ENCODE measurements at places on chromosomes 1 and 21.

DNA sequence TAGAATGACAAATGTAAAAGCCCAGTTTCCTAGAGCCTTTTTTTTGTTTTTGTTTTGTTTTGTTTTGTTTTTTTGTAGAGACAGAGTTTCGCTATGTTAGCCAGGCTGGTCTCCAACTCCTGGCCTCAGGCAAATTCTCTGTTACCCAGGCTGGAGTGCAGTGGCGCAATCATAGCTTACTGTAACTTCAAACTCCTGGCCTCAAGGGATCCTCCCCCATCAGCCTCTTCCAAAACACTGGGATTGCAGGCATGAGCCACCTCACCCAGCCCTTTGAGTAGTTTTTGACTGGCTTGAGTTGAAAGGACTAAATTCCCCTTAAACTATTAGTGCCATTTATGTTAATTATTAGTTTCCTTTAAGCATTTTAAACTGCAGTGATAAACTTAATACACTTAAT is 28.8 kb upstream of the ZBTB18 start:
- no peak for DNase-seq

DNA sequence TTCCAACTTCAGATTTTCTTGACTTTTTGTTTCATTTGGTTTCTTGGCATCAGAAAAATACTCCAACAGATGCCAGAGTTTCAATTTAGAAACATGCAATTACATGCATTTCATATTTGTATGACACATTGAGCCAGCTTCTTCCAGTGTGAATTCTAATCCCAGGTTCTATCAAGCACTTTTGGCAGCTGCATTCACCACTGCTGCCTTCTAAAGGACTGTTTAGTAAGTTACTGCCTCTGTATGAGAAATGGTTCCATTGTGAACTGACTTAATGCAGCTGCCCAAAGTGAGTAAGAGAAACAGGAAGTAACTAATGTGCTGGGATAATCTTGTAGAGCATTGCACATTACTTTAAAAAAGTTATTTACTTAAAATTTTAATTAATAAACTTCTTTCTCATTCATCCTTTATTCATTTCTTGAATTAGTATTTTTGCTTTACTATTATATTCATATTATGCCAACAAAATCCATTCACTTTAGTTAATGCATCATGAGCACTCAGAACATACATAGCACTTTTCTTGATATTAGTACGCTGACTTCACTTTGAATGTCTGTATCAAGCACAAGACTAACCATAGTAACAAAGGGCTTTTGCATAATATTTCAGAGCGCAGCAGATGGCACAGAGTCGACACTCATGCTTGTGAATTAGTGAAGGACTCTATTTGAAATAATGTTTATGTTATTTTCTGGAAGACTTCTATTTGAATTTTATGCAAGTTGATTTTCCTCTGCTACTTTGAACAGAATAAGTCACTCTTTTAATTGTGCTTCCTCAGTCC is 9.8 kb downstream of the RGS18 start:
- DNase-seq, result no peak

DNA sequence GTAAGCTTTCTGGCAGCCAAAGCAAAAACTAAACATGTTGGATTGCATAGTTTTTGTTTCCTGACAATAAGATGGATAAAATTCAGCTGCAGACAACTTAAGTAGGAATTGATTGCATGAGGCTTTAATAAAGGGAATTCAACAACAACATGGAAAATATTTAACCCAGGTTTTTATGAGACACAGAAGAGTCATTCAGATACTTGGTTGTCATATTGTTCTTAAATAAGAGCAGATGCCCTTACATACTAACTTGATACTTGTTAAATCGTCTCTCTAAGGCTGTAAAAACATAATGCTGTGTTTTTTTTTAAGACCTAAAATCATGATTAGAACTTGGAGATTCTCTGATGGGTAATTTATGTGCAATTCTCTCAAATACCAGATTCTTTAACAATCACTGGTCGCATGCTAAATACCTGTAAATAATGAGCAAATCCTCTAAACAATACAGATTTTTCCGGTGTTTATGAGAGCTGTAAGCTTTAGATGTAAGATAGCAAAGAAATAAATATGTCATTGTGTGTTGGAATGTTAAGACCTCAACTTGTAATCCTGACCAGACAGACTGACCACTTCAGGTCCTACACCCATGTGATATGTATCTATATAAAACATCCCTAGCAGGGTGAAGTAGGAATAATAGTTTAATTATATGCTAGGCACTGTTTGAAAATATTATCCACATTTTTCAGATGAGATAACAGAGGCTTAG is 37.8 kb upstream of the CD34 start:
- DNase-seq, result no peak

DNA sequence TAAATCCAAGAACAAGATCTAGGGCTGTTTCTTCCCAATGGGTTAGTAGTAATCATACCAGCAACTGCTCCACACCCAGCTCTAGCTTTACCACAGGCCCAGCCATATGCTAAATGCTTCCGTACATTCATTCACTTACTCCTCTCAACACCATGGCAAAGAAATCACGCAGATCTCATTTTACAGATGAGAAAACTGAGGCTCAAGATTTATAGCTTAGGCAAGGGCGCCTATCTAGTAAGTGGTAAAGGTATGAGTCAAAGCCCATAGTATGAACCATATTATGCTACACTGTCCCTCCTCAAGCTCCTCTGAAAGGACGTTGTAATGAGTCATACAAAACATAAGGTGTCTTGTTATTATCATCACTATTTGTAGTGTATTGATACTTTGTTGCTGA is 82.2 kb downstream of the NIBAN1 start:
- DNase-seq, result peak; percentile 67

DNA sequence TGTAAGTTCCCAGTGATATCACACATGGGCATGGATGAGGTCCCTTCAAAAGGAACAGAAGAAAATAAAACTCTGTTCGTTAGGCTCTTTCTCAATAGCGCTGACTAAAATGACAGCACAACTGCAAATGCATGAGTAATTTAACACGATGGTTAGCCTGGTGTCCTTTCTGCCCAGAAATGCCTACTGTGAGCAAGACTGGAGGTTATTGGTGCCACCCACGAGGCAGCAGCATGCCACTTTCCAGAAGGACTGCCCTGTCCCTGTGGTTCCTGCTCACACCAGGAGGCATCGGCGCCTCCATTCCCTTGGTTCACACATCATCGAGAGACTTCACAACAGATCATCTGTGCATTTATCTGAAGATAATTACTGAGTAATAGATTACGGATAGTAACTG is 26.2 kb downstream of the VPS26C start:
- no peak for DNase-seq

GRCh38 chr1:43545695-43546387 is 15.2 kb downstream of the PTPRF start:
- peak; percentile 29 for DNase-seq

- DNase-seq, result no peak
Observed at GRCh38 chr1:9027307-9027706, 1.1 kb upstream of the SLC2A7 start.

- no peak for DNase-seq
Observed at GRCh38 chr1:15616373-15617172, 685 bp upstream of the DDI2 start.

GRCh38 chr1:93033785-93034184 is 45.3 kb upstream of the MTF2 start:
- peak; percentile 65 for DNase-seq

DNA sequence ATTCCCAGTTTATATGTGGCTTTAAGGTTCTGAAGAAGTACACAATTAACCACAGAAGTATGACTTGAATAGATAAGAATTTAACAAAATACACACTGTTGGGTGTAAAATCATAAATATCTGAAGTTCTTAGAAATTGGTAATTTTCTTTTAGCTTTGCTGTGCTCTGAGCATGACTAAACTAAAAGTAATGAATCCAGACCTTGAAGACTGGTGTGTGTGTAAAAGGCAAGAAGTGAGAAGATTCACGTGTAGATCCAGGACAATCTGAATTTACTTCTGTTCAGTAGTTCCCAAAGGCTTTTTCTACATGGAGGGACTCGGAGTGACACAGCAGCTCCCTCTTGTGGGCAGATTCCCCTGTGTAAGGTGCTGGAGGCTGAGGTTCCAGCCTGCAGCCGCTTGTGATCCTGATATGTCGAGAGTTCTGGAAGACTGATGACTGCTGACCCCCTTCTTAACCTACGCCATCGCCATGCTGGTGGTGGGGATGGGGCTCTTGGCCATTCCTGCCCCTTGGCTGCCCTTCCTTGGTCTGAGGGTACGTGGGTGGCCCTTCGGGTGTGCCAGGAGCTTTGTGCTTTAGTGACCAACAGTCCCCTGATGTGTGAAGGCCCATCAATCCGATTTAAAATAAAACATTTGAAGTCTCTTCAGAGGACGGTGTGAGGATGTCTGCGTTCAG is 62.7 kb downstream of the ADARB1 start:
- peak; percentile 76 for DNase-seq

DNA sequence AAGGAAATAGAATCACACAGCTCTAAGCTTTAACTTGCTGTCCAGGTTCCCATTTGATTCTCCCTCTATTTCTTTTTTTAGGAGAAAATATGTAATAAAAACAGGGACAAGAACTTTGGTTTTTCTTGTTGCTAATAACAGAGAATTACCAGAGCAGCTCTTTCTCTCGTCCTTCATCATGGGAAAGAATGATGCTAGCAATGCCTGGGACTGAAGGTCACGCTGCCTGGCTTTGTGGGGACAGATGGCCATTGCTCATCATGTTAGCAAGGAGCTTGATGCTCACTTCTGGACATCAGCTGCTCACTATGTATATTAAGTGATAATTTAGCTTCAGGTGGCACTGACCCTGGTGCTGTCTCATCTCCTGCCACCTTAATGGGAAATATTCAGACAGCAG is 77.3 kb upstream of the AKT3 start:
- DNase-seq, result no peak

GRCh38 chr1:209109001-209109785 is 474.3 kb upstream of the CAMK1G start:
- no peak for DNase-seq

DNA sequence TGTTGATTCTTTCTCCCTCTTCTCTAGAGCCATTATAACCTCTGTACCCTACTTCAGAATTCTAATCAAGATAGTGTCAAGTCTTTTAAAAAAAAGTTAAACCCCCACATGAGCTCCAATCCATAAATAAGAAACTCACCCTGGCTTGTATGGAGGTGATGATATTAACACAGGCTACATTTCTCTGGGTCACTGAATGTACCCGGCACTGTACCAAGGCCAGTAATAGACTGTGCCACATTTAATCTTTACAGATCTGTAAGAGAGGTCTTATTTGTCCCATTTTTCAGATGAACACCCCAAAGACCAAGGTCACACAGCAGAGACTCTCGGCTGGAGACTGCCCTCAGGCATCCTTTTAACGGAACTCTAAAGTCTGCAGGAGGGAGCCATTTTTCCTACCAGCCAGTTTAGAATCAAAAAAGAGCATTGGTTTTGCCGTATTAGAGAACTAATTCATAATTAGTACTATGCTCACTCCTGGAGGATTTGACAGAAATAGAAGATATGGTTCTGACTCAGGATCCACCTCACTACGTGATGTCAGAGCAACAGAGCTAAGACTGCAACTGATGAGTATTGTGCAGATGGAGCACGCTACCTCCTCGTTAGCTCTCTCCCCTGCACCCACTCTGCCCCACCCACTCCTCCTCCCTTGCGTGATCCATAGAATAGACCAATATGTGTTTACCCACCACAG is 217.2 kb upstream of the HOOK1 start:
- DNase-seq, result no peak

- DNase-seq, result no peak
Observed at GRCh38 chr1:228058949-228059633, 23.4 kb upstream of the ARF1 start.

- DNase-seq, result no peak
Observed at GRCh38 chr1:54487571-54488050, 60.4 kb upstream of the ACOT11 start.

DNA sequence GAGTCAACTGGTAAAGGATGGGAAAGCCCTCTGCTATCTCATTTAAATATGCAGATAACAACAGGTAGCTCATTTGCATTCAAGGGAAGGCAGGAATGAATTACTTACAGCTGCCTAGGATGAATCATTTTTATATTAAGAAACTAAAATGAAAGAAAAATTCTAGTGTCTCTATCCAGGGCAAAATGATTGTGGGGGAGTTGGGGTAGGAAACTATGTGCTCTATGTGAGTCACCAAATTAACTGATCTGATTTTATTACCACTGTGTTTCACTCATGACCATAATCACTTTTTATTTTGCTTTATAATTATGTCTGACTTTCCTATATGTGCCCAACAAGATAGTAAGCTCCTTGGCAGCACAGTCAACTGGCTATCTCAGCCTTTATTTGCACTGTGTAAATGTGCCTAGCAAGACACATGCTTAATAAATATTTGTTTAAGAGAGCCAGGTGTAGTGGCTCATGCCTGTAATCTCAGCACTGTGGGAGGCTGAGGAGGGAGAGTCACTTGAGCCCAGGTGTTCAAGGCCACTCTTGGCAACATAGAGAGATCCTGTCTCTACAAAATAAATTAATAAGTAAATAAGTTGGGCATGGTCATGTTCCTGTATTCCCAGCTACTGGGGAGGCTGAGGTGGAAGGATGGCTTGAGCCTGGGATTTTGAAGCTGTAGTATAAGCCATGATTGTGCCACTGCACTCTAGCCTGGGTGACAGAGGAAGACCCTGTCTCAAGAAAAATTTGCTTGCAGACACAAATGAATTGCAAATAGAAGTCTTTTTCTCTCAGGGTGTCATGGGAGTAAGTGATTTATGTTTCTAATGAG is 84.1 kb downstream of the SPAG17 start:
- no peak for DNase-seq

GRCh38 chr1:108661030-108661609 is at the start of gene HENMT1:
TSS of gene HENMT1 (minus strand) at chr1:108661093. CDS start at chr1:108659884, 1,209 bp downstream.
- peak; percentile 93 for DNase-seq

- no peak for DNase-seq
Observed at GRCh38 chr1:28326984-28327383, 1.9 kb upstream of the MED18 start.

GRCh38 chr1:51664421-51665240 is 47.7 kb downstream of the OSBPL9 start:
- DNase-seq, result no peak

- no peak for DNase-seq
Observed at GRCh38 chr21:44666401-44667320, at the start of gene KRTAP12-2. TSS of gene KRTAP12-2 (minus strand) at chr21:44666927. CDS start at chr21:44666886, 41 bp downstream.

GRCh38 chr1:24904731-24905354 is 25.2 kb downstream of the RUNX3 start:
- no peak for DNase-seq

GRCh38 chr1:226132728-226133503 is 53.6 kb downstream of the ACBD3 start:
- peak; percentile 42 for DNase-seq

DNA sequence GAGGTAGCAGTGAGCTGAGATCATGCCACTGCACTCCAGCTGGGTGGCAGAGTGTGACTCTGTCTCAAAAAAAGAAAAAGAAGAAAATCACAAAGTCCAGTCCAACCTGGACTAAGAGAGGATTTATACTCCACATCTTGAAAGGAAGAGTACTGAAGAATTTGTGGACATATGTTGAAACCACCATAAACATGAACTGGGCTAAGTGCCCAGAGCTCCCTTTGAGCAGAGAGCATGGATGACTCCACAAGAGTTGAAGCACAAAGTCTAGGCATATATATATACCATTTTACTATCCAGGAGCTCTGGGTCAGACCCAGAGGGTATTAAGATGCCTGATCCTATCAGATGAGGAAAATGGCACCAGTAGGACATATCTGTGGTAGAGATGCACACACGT is 86.6 kb downstream of the OMA1 start:
- DNase-seq, result no peak

GRCh38 chr1:93817819-93818569 is 61.0 kb downstream of the DNTTIP2 start:
- no peak for DNase-seq

GRCh38 chr21:37368541-37369279 is 2.1 kb downstream of the DYRK1A start:
- DNase-seq, result peak; percentile 22
